ENCODE measurements at places on chromosomes 3 and 15. TPM values are rescaled to one million over a fixed set of nuclear protein-coding genes. Genes with fewer than 3 reads are reported as not detected.

NOX5 gene
- 0.03 TPM for total RNA-seq

IMPG2 gene
- not detected for total RNA-seq

CLCN2 gene
- total RNA-seq: 9.2 TPM

HIGD2B gene
- total RNA-seq: not detected

IL12A gene
- total RNA-seq: 0.69 TPM

A4GNT gene
- total RNA-seq: not detected

CNBP gene
- total RNA-seq: 341 TPM

FETUB gene
- total RNA-seq: not detected

GOLGA6A gene
- total RNA-seq: 2.1 TPM

DNAH12 gene
- total RNA-seq: not detected

PLIN1 gene
- total RNA-seq: 0.50 TPM

WDR49 gene
- total RNA-seq: 0.08 TPM

BOC gene
- total RNA-seq: 3.0 TPM

HRG gene
- not detected for total RNA-seq

CYP8B1 gene
- total RNA-seq: not detected

ITIH3 gene
- total RNA-seq: 0.31 TPM

SAMMSON gene
- not detected for total RNA-seq

TTC23 gene
- 25.2 TPM for total RNA-seq

TMEM42 gene
- total RNA-seq: 9.0 TPM

SYNPR gene
- total RNA-seq: 2.6 TPM

CD200R1 gene
- 0.28 TPM for total RNA-seq

ZSCAN2 gene
- total RNA-seq: 63.9 TPM

IQCF5 gene
- not detected for total RNA-seq

DOCK3 gene
- 6.1 TPM for total RNA-seq

GUCA1C gene
- total RNA-seq: not detected

FAM227B gene
- 2.6 TPM for total RNA-seq

USP50 gene
- total RNA-seq: not detected

SAMD7 gene
- not detected for total RNA-seq

KCTD6 gene
- 22.8 TPM for total RNA-seq

SLC9A9 gene
- total RNA-seq: 1.6 TPM

TEX55 gene
- 0.27 TPM for total RNA-seq

CTXND1 gene
- not detected for total RNA-seq

TMCO5A gene
- not detected for total RNA-seq

MUC20 gene
- total RNA-seq: not detected

CPN2 gene
- total RNA-seq: not detected

CTXN2 gene
- not detected for total RNA-seq

CSPG5 gene
- 3.4 TPM for total RNA-seq

IGDCC3 gene
- 30.7 TPM for total RNA-seq

PAQR5 gene
- total RNA-seq: 14.5 TPM

All from GM23338 (cell line).